ENCODE measurements at places on chromosomes 3 and 15. TPM values are rescaled to one million over a fixed set of nuclear protein-coding genes. Genes with fewer than 3 reads are reported as not detected.

Gene TMEM158
- total RNA-seq, result 5.2 TPM

Gene NUP210
- 13.8 TPM for total RNA-seq

GRCh38 chr15:55968923-55969322, 24.5 kb downstream of the NEDD4 start:
- no peak for DNase-seq

GRCh38 chr15:42723068-42723467, 13.9 kb downstream of the CDAN1 start:
- DNase-seq, result no peak

DNA sequence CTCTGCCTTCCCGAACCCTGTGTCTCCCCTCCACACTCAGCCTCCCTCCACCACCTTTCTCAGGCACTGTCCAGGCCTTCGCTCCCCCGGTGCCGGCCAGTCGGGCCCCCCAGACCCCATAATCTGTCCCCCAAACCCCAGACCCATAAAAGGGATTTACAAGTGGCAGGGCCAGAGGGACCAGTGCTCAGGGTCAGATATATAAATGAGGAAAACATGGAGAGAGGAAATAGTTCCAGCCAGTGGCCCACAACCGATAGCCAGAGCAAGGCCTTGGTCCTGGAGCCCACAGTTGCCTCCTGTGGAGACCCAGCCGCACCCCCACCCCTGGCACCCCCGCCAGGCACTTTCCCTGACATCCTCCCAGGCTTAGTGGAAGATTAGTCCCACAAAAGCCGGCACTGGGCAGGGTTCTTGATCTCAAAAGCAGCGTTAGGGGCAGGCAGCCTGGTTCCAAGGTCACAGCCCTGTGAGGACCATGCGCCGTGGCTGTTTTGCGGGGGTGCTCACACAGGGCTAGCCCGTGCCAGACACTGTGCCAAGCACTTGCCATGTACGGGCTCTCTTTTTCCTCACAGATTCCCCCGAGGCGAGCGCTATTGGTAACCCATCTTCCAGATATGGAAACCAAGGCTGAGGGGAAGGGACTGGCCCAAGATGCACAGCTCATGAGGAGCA, 1.1 kb upstream of the PLXND1 start:
- no peak for DNase-seq

DNA sequence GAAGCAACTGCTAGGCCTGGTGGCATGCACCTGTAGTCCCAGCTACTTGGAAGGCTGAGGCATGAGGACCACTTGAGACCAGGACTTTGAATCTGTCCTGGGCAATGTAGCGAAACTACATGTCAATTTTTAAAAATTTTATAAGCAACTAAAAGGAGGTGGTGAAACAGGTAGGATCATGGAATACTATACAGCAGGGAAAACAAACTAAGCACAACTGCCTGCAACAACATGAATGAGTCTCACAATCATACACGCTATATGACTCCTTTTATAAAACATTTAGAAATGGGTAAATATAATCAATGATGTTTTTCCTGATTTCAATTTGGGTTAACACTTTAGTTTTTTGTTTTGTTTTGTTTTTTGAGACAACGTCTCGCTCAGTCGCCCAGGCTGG, 29.5 kb upstream of the CNBP start:
- DNase-seq, result no peak

- DNase-seq, result no peak
Measured at GRCh38 chr3:58032186-58032585, 24.0 kb downstream of the FLNB start.

DNA sequence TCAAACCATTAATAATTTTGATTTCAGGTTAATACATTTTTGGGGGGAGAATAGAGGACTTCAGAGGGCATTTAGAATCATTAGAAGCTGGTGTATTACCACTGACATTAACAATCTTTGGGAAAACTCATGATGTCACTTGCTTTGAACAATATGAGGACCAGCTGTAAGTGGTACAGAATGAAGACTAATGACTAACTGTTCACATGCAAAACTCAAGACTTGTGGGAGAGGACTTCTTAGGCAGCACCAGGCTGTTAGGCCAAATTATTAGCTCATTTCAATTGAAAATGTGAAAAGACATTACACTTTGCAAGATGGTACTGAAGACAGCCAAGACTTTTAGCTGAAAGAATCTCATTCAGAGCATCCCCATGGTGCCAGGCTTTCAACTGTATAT, 426.2 kb upstream of the ADAMTS9 start:
- DNase-seq, result no peak

GRCh38 chr3:19947549-19948225, 790 bp downstream of the RAB5A start:
- peak; percentile 33 for DNase-seq

DNA sequence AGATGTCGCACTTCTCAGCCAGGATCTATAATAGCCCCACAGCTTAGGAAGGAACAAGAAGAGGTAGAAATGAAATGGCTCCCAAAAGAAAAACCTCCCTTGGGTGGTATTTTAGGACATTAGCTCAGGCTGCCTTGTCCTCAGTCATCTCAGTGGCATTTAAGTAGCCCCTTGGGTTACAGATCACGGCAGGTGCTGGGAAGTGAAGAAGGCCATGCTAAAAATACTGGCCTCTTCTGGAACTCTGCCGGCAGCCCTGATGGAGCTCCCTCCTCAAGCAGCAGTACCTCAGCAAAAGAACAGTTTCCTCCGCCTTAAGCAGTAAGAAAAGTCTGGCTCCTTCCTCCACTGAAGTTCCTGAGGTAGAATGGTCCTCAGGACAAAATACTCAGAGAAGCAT, 7.3 kb upstream of the TPM1 start:
- DNase-seq, result no peak

DNA sequence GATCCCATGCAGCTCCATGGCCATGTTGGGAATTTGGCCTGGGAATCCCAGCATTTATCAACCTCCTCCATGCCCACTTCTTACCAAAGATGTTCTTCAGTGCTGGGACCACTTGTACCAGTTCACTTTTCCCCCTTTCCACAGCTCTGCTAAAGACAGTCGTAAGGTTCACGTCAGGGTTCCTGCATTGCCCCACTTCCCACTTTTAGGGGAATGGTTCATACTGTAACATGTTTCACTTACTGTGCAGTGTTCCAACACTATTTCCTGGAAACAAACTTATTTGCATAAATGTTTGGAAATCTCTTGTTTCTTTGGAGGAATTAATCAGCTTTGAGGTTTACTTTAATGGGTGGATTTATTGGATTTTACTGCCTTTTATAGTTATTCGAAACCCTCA, 17.0 kb downstream of the APH1B start:
- DNase-seq, result no peak

DNA sequence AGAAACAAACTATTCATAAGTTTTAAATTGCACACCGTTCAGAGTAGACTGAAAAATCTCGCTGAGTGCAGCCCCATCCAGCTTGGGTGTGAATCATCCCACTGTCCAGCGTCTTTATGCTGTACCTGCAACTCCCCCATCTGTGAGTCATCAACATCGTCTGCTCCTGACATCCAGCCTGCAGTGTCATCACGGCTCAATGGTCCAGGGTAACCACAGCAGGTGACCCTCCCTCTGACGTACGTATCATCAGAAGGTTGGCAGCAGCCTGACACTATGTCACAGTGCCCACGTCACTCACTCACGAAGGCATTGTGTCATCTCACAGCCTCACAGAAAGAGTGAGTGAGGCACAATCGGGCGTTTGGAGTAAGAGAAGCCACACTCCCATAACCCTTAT, 65.2 kb downstream of the TPRA1 start:
- no peak for DNase-seq

GRCh38 chr15:98076021-98076816, 115.7 kb downstream of the ARRDC4 start:
- no peak for DNase-seq

Gene IRAK2
- 1.5 TPM for total RNA-seq

DNA sequence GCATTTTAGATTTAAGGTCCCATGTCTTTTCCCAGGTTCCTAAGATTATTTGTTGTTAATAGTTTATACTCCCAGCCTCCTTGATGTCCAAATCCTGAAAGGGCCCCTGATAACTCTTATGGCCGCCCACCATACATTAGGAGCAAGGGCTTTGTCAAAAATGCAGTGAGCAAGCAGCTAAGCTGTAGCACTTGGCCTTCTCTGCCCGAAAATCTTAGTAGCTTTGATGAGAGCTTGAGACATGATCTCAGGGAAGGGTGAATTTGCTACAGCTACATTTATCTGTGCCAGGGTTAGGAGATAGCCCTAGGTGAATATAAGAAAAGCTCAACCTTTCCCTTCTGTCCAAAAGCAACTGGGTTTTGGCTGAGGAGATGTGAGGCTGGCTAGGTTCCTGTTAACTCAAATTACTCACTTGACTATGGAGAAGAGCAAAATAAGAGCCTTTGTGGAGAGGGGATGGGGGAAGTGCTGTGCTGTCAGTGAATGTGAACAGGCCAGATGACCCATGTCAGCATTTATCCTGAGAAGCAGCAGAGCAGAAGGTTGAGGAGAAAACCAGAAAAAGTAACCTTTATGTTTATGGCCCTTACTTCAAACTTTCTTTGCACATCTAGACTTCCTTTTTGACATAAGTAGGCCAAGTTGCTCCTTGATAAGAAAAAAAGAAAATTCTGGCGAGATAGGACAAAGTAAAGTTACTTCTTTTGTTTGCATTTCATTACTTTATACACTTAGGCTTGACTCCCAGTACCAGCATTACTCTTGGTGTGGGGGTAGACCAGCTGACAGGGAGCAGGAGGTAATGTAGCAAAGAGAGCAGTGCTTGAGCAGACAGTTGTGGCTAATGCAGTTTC, 21.1 kb downstream of the MAPK6 start:
- no peak for DNase-seq

Data from cerebellum (tissue), 4 donors.